ENCODE measurements at places on chromosomes 1 and 21.

DNA sequence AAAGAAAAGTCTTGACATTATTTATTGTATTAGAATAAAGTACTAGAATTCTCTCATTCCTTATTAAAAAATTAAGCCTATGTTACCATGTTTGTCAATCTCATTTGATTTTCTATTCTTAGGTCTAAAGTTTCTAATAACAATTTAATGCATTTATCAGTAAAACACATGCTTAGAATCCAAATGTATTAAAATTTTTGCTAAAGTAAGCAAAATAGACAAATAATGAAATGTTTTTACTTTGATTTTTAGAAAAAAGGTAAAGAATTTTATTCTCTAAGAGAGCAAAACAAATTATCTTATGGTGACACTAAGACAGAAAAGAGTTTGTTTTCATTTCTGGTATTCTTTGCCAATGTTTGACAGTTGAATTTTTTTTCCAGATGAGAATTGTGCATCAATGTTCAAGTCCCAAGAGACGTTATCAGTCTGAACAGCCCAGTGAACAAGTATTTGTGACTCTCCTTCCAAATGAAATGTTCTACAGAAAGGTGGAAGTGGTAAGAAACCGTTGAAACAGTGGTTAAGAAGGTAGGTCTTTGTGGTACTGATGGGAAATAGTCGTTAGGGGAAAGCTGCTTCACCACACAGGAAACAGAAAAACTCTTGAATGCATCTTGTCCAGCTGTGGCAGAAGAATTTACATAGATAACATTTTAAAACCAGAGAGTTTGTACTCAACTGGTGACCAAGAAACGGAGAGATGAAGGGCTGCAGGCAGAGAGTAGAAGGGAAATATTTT is 402.5 kb downstream of the PTPRC start:
- DNase-seq, result peak; percentile 96

DNA sequence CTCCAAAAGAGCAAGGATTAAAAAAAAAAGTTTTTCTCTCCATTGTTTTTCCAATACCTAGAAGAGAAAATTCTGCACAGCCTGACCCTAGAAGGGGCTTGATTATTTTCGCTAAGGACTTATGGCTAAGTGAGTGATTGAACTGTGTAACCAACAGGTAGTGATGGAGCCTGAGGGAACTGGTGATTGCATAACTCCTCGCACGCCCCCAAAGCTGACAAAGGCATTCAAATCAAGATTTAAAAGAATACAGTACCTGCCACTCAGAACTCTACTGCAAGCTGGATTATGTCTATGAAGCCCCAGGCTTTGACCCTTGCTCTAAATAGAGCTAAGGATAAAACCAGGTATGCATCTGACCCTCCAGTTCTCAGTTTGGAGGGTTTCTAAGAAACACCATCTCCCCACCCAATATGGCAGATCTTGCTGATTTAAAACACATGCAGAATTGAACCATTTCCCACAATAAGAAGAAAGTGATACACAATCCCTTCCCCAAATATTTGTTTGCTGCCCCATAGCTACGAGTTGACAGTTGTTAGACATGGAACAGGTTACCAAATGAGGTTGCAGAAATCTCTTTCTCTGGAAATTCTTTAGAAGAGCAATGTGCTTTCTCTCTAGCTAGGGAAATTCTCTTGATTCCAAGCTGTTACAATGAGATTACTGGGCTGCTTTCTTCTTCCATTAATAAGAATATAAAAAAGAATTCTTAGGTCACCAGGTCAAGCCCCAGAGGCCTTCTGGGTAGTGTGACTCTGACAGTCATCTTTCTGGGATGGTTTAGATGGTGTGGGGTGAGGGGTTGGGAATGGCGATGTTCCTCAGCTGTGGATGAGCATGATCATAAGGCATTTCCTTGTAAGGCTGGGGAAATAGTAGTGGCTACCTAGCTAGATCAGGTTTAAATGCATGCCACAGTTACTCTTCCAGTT is 35.1 kb downstream of the FGGY start:
- no peak for DNase-seq

- DNase-seq, result peak; percentile 71
These were observed 20.4 kb upstream of the AK2 start for GRCh38 chr1:33057095-33057494.

DNA sequence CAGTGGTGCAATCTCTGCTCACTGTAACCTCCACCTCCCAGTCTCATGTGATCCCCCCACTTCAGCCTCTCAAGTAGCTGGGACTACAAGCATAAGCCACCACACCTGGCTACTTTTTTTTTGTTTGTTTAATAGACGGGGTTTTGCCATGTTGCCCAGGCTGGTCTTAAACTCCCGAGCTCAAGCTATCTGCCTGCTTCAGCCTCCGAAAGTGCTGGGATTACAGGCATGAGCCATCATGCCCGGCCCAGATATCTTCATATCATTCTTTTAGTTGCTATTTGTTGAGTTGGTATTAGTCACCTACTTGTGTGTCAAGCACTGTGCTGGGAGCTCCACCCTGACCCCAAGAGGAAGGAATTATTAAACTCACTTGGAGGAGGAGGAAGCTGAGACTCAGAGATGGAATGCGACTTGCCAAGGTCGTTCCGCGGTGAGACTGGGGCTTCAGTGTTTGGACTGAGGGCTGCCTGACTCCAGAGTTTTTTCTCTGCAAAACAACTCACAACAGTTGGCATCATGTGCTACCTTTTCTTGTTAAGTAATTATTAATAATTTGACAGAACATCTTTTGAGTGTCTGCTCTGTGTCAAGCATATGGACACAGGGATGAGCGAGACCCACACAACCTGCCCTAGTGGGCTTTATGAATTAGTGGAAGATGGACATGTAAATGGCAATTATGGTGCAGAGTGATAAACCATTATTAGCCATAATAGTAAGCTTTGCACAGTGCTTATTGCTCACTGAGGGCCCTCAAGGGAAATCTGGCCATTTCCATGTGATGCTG is 132.0 kb downstream of the FOXD2 start:
- no peak for DNase-seq

DNA sequence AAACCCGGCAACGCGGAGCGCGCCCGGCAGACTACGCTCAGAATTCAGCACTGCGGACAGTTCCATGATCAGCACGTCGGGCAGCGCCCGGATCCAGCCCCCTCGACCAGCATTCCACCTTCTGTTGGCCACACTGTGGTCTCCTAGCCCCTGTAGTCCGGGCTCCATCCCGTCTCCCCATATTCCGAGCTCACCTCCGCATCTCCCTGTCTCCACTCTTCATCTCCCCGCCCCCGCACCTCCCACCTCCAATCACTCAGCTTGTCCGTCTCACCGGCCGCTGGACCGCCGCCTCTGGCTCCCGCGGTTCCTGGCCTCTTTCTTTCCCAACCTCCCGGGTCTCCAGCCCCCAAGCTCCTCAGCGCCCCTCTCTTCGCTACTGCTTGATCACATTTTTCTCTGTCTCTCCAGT is 500 bp downstream of the EPHA10 start:
- peak; percentile 7 for DNase-seq

- DNase-seq, result no peak
These were observed 7.7 kb upstream of the KCNE1 start for GRCh38 chr21:34519694-34520093.

DNA sequence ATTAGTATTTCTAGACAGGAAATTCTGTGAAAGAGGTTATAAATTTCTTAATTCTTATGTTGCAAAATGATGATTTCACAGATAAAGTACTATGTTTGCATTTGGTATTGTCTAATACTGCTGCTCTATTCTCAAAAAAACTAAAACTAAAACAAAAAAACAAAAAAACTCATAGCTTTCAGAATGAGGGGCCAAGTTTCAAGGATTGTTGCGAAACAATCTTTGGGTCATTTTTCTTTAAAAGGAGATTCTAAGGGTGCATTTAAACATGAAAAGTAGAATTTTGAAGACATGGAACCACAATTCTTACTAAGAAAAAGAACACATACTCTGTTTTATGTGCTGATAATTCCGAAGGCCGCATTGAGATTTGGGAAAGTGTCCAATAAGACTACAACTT is 645.1 kb downstream of the ADGRL2 start:
- DNase-seq, result no peak

GRCh38 chr21:35063428-35064172 is 14.5 kb upstream of the RUNX1 start:
- no peak for DNase-seq

GRCh38 chr1:190507357-190507756 is 29.7 kb upstream of the BRINP3 start:
- no peak for DNase-seq

GRCh38 chr1:197638316-197638715 is 137.0 kb downstream of the DENND1B start:
- DNase-seq, result no peak

DNA sequence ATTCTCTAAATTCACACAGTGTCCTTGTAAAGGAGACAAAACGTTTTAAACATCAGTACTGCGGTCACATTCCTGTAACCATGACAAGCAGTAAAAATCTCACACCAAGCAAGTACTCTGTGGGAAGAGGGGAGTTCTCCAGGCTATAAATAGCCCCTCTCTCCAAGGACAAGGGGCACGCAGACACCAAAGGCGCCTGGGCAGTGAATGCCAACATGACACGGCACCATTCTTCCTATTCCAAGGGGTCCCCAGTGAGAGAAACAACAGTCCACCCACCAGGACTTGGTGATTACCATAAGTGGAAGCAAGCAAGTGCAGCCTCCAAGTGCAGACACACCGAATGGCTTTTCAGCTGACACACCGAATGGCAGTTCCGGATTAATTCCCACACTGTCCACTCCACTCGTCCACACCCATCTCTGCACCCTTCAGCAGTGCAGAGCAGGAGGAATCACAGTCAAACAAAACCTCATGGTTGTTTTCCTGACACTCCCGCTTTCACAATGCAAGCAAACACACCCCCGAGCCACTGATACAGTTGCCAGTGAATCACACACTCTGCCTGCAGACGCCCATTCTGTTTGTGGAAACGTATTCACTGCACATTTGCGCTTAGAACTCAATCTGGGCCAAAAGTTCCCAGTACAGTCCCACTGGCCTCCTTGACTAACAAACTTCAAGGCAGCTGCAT is 1.8 kb downstream of the PTTG1IP start:
- DNase-seq, result peak; percentile 25

DNA sequence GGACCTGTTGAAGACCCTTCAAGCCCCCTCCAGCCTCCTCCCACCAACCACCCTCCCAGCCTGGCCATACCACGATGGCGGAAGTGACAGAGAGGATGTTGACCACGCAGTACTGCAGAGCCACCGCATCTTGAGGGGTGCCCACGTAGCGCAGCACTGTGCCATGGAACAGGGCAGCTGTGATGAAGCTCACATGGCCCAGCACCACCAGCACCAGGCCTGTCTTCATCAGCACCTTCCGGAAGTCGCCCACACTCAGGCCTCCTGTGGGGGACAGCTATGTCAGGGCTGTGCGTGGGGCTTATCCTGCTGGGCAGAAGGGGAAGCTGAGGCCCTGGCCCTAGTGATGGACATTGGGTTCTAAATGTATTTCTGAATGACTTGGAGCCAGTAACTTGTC is 3.1 kb downstream of the TMEM54 start:
- DNase-seq, result no peak

GRCh38 chr1:154574716-154575115 is 7.1 kb downstream of the CHRNB2 start:
- DNase-seq, result no peak

- DNase-seq, result no peak
These were observed 136.2 kb downstream of the RHOU start for GRCh38 chr1:228871314-228872061.

- no peak for DNase-seq
These were observed 172.1 kb upstream of the RNPC3 start for GRCh38 chr1:103353391-103353790.

DNA sequence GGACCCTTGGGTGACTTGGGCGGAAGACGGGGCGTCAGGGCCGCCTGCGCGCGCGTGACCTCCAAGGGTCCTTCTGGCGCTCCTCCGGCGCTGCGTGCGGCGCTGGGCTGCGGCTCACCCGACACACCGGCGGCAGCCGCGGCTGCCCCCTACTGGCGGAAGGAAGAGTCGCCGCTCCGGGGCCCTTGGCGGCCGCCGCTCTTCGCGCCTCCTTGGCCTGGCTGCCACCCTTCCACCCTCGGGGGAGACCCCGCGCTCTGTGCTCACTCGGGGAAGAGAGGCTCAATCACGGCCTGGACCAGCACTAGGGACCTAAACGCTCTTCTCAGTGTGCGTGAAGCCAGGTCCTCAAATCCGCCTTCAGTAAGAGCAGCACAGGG is 89.7 kb downstream of the DMRTA2 start:
- no peak for DNase-seq

GRCh38 chr21:34219334-34220060 is 144.3 kb upstream of the KCNE2 start:
- no peak for DNase-seq

DNA sequence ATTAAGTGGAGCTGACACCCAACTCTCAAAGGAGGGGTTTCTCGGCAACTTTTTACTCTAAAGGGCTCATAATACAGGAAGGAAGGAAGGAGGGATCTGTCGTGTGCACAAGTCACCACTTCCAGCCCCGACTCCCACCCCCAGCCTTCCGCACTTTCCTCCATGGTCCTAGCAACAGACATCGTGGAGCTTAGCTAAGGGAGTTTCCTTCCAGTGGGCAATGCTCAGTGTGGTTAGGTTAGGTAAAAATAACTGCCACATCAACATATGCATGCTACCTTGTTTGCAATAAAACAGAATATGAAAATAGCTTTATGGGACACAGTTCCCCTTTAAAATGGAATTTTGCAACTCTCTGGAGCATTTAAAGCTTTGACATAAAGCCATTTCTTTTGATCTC is 35.2 kb downstream of the KANK4 start:
- no peak for DNase-seq

- DNase-seq, result no peak
These were observed 35.5 kb downstream of the KCNQ4 start for GRCh38 chr1:40819101-40819500.

DNA sequence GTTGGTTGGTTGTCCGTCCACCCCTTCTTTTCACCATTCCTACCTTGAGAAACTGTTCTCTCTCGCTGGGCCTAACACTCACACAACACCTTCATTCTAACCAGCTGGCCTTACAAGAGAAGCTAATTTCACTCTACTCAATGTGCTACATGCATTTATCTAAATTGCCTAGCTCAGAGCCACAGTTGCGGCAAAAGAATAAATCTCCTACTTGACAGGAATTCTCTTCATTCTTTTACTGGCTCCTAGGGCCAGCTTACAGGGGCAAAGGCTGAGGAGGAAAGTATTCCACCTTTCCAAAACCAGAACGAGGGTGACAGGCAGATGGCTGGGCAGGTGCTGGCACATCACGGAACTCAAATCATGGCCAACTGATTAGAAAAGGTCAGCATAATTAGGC is 6.5 kb downstream of the F3 start:
- no peak for DNase-seq

- DNase-seq, result no peak
These were observed 125.3 kb upstream of the CACYBP start for GRCh38 chr1:174874331-174875053.

Data from HL-60 (cell line).